A549 treated with Hydrocortisone at 1 μM for 4 hours (cell line): ENCODE measurements at places on chromosomes 1 and 21. TPM values are rescaled to one million over a fixed set of nuclear protein-coding genes. Genes with fewer than 3 reads are reported as not detected.

Gene UBL4B
- total RNA-seq, result not detected in 5 replicates

Gene SERINC2
- total RNA-seq, result 19.9 to 30.9 TPM (median 27.6 TPM) in 5 replicates

Gene TMOD4
- total RNA-seq, result 0.25 to 0.44 TPM (median 0.27 TPM) in 3 of 5 replicates, not detected in the others

Gene AQP10
- total RNA-seq, result not detected in 5 replicates

Gene COL9A2
- 0.09 to 0.31 TPM (median 0.20 TPM) in 5 replicates for total RNA-seq

Gene LRRC71
- total RNA-seq, result 0.05 to 0.23 TPM (median 0.17 TPM) in 5 replicates

Gene CD1E
- not detected in 5 replicates for total RNA-seq

Gene CCDC17
- total RNA-seq, result 0.18 to 0.36 TPM (median 0.26 TPM) in 5 replicates

Gene VWA5B1
- not detected in 5 replicates for total RNA-seq

Gene LAD1
- total RNA-seq, result 0.47 to 1.4 TPM (median 0.62 TPM) in 5 replicates

Gene NOTCH2
- total RNA-seq, result 23.9 to 46.2 TPM (median 36.6 TPM) in 5 replicates

Gene GBP6
- not detected in 5 replicates for total RNA-seq

Gene EFNA3
- 9.7 to 11.7 TPM (median 11.6 TPM) in 5 replicates for total RNA-seq

Gene INAVA
- total RNA-seq, result 39.8 to 52.8 TPM (median 45.0 TPM) in 5 replicates

Gene C1orf87
- total RNA-seq, result not detected in 5 replicates

Gene CLCA4
- 0.02 to 0.03 TPM in 2 of 5 replicates, not detected in the others for total RNA-seq

Gene ADORA1
- total RNA-seq, result 0.59 to 0.90 TPM (median 0.72 TPM) in 5 replicates

Gene CCT8
- 163 to 216 TPM (median 175 TPM) in 5 replicates for total RNA-seq

Gene DENND2D
- total RNA-seq, result 1.0 to 1.8 TPM (median 1.2 TPM) in 5 replicates

Gene LCE1D
- total RNA-seq, result not detected in 5 replicates

Gene TCHHL1
- total RNA-seq, result not detected in 5 replicates

Gene HES5
- not detected in 5 replicates for total RNA-seq

Gene ZNF593OS
- 0.25 to 0.49 TPM (median 0.26 TPM) in 4 of 5 replicates, not detected in the other for total RNA-seq

Gene GCSAML
- total RNA-seq, result not detected in 5 replicates

Gene KCNJ10
- total RNA-seq, result not detected in 5 replicates

Gene ZNF683
- total RNA-seq, result not detected in 5 replicates

Gene LIN28A
- total RNA-seq, result not detected in 5 replicates

Gene CR1L
- not detected in 5 replicates for total RNA-seq

Gene KCNE2
- total RNA-seq, result not detected in 5 replicates

Gene PGBD5
- 0.31 to 0.48 TPM (median 0.44 TPM) in 5 replicates for total RNA-seq

Gene FYB2
- not detected in 5 replicates for total RNA-seq

Gene SV2A
- 0.09 to 0.15 TPM (median 0.09 TPM) in 5 replicates for total RNA-seq

Gene HNRNPCL1
- total RNA-seq, result not detected in 5 replicates

Gene RHBG
- 0.09 TPM in 1 of 5 replicates, not detected in the others for total RNA-seq

Gene OLFM3
- not detected in 5 replicates for total RNA-seq

Gene PHC2
- total RNA-seq, result 94.0 to 113 TPM (median 111 TPM) in 5 replicates

Gene PWP2
- total RNA-seq, result 1.0 to 3.2 TPM (median 1.3 TPM) in 5 replicates

Gene FCRL3
- total RNA-seq, result not detected in 5 replicates

Gene RNU1-4
- 6.1 to 30.4 TPM (median 9.0 TPM) in 3 of 5 replicates, not detected in the others for total RNA-seq

Gene MYOG
- total RNA-seq, result not detected in 5 replicates

Gene TNNT2
- 0.24 to 0.38 TPM (median 0.36 TPM) in 3 of 5 replicates, not detected in the others for total RNA-seq

Gene OR2AJ1
- not detected in 5 replicates for total RNA-seq

Gene GJA9
- total RNA-seq, result 0.07 TPM in 1 of 5 replicates, not detected in the others

Gene C1orf94
- total RNA-seq, result not detected in 5 replicates

Gene OR10J1
- total RNA-seq, result not detected in 5 replicates

Gene FCGR1A
- not detected in 5 replicates for total RNA-seq

Gene CBR3
- 8.4 to 12.4 TPM (median 11.1 TPM) in 5 replicates for total RNA-seq

Gene GJB3
- 9.6 to 17.9 TPM (median 13.4 TPM) in 5 replicates for total RNA-seq

Gene SYCP1
- total RNA-seq, result not detected in 5 replicates

Gene TSPAN1
- 1.8 to 3.5 TPM (median 2.5 TPM) in 5 replicates for total RNA-seq
